ENCODE measurements at places on chromosomes 4 and X. TPM values are rescaled to one million over a fixed set of nuclear protein-coding genes. Genes with fewer than 3 reads are reported as not detected.

- DNase-seq: no peak
Measured at GRCh38 chrX:110284159-110284558, 33.7 kb downstream of the AMMECR1 start.

DNA sequence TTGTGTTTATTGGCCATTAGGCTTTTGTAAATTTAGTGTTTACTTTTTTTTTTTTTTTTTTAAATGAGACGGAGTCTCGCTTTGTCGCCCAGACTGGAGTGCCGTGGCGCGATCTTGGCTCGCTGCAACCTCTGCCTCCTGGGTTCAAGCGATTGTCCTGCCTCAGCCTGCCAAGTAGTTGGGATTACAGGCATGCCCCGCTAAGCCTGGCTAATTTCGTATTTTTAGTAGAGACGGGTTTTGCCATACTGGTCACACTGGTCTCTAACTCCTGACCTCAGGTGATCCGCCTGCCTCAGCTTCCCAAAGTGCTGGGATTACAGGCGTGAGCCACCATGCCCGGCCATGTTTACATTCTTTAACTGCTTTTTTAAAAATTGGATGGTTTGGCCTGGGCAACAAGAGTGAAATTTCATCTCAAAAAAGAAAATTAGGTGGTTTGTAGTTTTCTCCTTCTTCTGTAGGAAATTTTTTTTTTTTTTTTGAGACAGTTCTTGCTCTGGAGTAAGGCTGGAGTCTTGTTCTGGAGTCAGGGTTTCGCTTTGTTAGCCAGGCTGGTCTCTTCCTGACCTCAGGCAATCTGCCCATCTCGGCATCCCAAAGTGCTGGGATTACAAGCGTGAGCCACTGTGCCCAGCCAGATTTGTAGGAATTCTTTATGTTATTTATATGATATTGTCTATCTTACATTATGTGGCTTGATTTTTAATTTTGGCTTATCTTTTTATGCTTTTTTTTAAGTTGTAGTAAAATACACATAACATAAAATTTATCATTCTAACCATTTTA, 15.1 kb downstream of the UBE2K start:
- DNase-seq: peak; percentile 26

DNA sequence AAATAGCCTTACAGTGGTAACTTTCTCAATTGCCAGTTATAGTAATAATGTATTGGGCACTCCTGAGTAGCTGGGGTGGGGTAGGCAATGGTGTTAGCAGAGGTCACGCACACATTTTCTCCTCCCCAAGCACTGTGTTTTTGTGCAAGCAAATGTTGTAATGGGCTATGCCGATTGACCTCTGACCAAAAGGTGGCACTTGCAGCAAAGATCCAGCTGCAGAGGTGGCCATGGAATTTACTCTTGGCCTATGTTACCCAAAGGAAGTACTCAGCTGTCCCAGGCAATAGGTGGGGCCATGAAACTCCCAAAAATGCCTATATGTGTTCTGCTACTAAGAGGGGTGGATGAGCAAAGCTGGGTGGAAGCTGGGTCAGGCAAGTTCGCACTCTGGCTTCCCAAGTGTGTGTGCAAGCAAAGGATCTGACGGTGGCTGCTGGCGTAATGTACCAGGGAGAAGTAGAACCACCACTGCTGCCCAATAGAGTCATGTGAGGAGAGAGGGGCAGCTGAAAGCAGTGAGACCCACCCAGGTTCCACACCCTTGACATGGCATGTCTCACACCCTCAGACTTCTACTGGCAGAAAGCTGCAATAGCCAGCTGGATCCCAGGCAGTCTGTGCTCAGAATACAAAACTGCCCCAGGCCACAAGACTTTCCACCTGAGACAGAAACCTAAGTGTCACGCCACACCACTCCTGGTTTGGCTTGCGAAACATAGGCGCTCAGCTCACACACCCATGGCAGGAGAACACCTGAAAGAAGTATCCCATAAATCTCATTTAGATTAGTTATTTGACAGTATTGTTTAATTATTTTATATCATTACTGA, 353.3 kb upstream of the EMCN start:
- DNase-seq: no peak

DNA sequence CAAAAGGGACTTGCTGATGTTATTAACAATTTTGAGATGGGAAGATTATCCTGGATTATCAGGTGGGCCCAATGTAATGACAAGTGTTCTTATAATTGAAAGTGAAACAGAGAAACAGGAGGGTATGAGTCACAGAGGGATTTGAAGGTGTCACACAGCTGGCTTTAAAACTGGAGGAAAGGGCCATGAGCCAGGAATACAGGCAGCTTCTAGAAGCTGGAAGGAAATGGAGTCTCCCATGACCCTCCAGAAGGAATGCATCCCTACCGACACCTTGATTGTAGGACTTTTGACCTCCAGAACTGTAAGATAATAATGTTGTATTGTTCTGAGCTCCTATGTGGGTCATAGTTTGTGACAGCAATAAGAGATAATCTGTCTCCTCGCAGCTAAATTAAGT, 98.0 kb upstream of the STIM2 start:
- no peak for DNase-seq

- DNase-seq: no peak
Measured at GRCh38 chr4:13524504-13525243, 19.6 kb downstream of the NKX3-2 start.

GRCh38 chrX:29143356-29143755, 556.1 kb downstream of the IL1RAPL1 start:
- DNase-seq: peak; percentile 45

DNA sequence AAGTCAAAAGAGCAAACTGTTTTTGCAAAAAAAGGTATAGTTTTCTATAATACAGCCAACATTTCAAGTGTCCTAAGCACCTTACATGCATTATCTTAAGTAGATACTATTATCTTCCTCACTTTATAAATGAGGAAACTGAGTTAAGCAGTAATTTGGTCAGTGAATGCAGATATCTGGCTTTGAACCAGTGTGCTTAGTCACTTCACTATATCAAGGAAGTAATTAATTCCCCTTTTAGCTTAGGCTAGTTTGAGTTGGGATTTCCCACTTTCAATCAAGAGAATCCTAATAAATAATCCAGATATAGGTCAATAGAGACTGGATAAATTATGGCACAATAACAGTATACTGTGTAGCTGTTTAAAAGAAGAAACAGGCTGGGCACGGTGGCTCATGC, 14.8 kb downstream of the SPINK2 start:
- no peak for DNase-seq

DNA sequence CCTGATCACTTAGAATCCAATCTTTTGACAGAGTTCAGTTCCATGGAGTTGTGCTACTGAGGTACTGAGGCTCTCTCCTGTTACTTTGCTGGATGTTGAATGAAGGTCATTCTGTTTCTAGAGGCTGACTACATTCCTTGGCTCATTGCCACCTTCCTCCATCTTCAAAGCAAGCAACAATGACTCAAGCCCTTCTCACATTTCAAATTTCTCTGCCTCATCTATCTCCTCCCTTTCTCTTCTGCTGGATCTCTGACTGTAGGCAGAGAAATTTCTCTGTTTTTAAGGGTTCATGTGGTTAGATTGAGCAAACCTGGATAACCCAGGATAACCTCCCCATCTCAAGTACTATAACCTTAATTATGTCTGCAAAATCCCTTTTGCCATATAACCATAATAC, 775.4 kb downstream of the STPG2 start:
- peak; percentile 18 for DNase-seq

DNA sequence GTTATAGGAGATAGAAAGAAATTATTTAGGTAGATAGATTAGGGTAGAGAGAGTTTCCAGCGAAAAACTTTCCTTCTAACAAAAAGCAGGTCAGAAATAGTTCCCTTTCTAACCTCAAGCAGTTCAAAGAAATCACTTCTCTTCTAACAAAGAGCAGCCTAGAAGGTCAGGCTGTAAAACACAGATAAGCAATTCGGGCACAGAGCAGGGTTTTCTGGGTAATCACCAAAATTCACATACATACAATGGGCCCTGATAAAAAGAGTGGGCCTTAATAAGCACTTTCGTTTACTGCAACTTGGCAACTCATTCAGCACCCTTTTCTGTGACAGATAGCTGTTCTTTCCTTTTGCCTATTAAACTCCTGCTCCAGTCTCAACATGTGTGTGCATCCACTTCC, 13.4 kb upstream of the NAF1 start:
- no peak for DNase-seq

DNA sequence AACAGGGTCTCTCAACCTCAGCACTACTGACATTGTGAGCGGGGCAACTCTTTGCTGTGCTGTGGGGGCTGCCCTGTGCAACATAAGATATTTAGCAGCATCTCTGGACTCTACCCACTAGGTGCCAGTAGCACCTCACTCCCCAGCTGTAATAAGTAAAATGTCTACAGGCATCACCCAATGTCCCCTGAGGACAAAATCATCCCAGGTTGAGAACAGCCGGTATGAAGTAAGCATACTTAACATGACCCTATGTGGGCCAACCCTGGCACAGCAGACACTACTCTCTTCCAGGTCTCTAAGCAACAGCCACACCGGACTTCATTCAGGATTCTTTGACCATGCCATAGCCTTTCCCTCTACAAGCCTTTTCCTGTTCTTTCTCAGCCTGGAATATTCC, 10.5 kb upstream of the MGST2 start:
- peak; percentile 73 for DNase-seq

DNA sequence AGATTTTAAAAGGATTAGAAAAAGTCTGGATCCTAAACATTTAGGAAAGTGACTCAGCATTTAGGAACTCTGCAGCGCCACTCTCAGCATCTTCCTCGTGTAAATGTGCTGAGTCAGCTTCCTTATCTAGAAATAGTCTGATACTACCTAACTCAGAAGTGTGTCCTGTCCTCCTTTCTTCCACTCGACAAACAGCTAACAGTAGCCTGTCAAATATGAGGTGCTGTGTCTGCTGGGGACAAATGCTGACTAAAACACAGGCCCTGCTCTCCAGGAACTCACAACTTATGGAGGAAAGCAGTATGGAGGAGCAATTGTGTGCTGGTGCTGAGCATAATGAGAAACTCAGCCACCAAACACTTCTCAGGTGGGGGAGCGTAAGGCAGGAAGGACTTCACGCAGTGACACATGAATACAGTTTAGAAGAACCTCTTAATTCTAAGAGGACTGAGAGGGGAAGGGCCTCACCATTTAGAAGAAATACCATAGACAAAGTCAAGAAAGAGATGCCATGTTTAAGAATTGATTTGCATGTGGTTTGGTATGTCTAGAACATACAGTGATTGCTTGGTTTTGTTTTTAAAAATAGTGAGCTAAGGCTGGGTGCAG, 125.3 kb downstream of the SOWAHB start:
- peak; percentile 82 for DNase-seq

DNA sequence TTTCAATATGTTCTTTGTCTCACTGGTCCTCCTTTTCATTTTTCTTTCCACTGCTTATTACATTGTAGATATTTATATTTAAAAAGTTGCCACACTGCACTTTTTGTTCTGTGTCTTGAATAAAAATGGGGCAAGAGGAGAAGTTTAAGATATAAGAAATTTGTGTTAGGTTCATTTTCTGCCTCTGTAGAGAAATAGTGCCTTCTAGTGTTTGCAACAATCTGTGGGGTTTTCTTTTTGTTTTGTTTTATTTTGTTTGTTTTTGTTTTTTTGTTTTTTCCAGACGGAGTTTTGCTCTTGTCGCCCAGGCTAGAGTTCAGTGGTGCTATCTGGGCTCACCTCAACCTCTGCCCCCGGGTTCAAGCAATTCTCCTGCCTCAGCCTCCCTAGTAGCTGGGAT, 20.1 kb upstream of the SMIM14 start:
- no peak for DNase-seq

- peak; percentile 53 for DNase-seq
Measured at GRCh38 chr4:7202411-7202810, 10.1 kb downstream of the SORCS2 start.

DNA sequence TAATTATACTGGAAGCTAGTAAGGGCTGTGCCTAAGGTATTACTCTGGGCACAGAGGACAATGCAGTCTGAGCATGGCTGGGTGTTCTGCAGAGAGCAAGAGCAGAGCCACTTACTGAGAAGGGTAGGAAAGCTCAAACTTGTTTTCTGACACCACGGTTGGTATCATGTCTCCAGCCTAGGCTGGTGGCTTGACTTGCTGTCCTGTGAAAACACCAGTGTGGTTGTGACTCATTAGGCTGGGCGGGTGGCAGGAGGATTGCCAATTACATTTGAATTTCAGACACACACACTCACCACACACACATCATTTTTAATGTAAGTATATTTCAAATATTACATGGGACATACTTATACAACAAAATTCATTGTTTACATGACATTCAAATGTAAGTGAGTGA, 19.7 kb upstream of the MTM1 start:
- DNase-seq: no peak

GRCh38 chr4:15513545-15513944, 43.9 kb downstream of the CC2D2A start:
- no peak for DNase-seq

DNA sequence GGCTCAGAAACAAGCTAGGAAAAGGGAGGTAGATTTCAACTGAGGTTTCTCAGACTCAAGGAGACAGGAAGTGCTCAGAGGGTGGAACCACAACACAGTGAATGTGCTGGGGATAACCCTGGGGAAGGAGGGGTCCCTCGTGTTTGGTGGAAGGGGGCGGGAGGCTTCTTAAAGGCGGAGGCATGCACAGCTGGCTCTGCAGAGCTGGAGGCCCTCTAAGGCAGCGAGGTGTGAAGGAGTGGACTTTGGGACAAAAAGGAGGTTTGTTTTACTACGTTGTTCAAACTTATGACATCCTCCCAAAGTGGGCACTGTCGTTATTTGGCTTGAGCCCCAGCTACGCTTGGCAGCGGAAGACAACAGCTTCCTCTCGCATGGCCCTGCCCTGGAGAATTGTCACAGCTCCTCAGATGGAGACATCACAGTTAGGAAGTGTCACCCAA, 21.7 kb upstream of the MTM1 start:
- DNase-seq: no peak

DNA sequence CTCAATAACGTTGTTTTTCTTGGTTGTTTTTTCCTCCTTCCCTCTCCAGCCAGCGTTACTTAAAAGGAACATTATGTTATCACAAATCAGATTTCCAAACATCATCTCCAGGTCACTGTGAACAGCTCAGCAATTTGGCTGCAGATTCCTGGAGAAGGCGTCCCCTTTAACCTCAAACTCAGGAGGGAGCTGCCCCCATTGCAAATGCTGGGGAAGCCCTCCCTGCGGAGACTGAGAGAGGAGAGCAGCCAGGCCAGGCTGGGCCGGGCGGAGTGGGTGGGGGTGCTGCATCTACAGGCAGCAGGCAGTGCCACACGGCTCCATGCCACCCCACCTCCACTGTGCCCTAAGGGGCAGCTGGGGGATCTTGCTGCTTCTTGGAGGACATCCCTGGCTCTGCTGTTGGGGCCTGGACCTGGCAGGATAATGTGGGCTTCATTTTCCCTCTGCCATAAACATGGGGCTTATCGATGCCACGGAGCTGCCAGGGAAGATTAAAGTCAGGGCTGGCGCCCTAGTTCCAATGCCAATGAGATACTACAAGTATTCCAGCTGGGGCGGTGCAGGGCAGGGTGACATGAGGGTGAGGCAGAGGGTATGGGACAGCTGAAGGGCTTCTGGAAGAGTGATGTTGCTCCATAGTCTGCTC, 148.8 kb downstream of the PJA1 start:
- no peak for DNase-seq

- no peak for DNase-seq
Measured at GRCh38 chrX:9151772-9152307, 117.9 kb upstream of the FAM9B start.

The KIAA1210 gene
- polyA plus RNA-seq: not detected

The MXRA5 gene
- not detected for polyA plus RNA-seq

The PCSK1N gene
- 8.7 TPM for polyA plus RNA-seq

The GAB3 gene
- polyA plus RNA-seq: not detected

The GLRB gene
- 2.6 TPM for polyA plus RNA-seq

The HSD17B13 gene
- 1.0 TPM for polyA plus RNA-seq

The MSANTD1 gene
- polyA plus RNA-seq: 0.92 TPM

The CXCL5 gene
- not detected for polyA plus RNA-seq

The PCDH18 gene
- 2.5 TPM for polyA plus RNA-seq

The ATP1B4 gene
- polyA plus RNA-seq: not detected

The RNF128 gene
- 0.72 TPM for polyA plus RNA-seq

The FRMPD3 gene
- polyA plus RNA-seq: 0.51 TPM

All from cardiac muscle cell (in vitro differentiated cells and primary cell).